ENCODE measurements at places on chromosomes 7 and 10. TPM values are rescaled to one million over a fixed set of nuclear protein-coding genes. Genes with fewer than 3 reads are reported as not detected.

- DNase-seq: no peak
Observed at GRCh38 chr7:114889646-114890285, 32.1 kb upstream of the MDFIC start.

- no peak for DNase-seq
Observed at GRCh38 chr7:24907311-24907886, 72.6 kb downstream of the OSBPL3 start.

The PRF1 gene
- total RNA-seq: 2.6 TPM

GRCh38 chr7:1232103-1232466 lies 587 bp upstream of the UNCX start:
- DNase-seq: no peak

- no peak for DNase-seq
Observed at GRCh38 chr10:19730907-19731217, 85.4 kb upstream of the PLXDC2 start.

The NXPH1 gene
- total RNA-seq: 3.8 TPM

GRCh38 chr10:99444383-99445045 lies 14.1 kb upstream of the GOT1 start:
- no peak for DNase-seq

The ITGB8 gene
- total RNA-seq: 19.0 TPM

- no peak for DNase-seq
Observed at GRCh38 chr10:86316990-86317389, 49.6 kb downstream of the GRID1 start.

The GJD4 gene
- total RNA-seq: not detected

The CASTOR2 gene
- total RNA-seq: 74.2 TPM

DNA sequence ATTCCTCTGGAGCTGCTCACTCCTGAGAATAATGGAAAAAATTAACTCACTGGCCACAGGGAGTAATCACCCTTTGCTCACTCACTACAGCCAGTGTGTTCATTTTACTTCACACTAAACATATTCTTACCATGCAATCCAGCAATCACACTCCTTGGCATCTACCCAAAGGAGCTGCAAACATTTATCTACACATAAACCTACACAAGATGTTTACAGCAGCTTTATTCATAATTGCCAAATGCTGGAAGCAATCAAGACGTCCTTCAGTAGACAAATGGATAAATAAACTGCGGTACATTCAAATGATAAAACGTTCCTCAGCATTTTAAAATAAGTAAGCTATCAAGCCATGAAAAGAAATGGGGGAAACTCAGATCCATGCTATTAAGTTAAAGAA lies 34.2 kb upstream of the POM121L12 start:
- DNase-seq: no peak

The MICALL2 gene
- total RNA-seq: 28.0 TPM

DNA sequence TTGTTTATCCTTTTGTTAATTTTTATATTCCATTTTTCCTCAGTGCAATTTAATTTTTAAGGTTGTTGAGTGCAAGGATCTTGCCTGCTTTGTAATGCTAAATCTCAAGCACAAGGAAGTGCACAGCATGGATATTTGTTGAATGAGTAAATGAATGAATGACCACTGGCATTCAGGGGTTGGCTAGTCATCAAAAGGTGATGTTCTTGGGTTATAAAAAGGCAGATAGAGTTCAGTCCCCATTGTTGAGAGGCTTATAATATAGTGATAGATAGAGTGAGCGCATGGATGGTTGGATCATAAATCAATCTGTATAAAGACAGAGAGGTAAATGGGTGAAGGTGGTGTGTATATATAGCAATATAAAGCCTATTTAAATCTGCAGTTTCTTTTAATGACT lies 193.2 kb upstream of the KLF6 start:
- no peak for DNase-seq

- no peak for DNase-seq
Observed at GRCh38 chr10:103083266-103083976, 109.7 kb downstream of the NT5C2 start.

The SEMA3D gene
- total RNA-seq: 13.6 TPM

- no peak for DNase-seq
Observed at GRCh38 chr7:33719059-33719581, 186.2 kb upstream of the BMPER start.

DNA sequence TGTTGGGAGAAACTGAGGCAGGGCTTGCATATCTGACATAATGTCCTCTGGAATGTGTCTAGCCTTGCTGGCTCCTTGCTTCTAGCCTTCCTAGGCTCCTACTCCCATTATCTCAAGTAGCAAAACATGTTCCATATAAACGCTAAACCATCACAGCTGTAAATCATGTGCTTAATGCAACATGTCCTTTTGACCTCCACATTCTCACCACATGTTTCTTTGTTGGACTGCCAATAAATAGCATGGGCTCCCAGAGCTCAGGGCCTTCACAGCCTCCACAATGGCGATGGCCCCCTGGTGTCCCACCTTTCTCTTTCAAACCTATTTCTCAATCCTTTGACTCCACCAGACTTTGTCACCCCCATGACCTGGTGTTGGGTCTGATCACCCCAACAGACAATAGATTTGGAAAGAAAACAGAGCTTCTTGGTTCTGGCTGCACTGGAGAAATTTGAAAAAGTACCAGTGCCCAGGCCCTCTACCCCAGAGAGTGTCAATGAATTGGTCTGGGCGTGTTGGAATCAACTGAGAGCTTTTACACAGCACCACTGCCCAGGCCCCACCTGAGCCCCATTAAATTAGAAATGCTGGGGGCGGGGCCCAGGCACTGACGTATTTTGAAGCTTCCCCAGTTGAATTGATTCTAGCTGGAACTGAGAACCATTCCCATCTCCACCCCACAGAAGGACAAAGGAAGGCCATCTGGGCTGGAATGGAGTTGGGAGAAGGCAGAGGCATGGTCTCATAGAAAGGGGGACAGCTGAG lies 41.3 kb upstream of the GGCT start:
- DNase-seq: no peak

- no peak for DNase-seq
Observed at GRCh38 chr10:124025660-124026588, 67.5 kb downstream of the CHST15 start.

The SAP25 gene
- total RNA-seq: 8.0 TPM

The ZNF479 gene
- total RNA-seq: not detected

GRCh38 chr7:133682364-133683181 lies 429.7 kb downstream of the EXOC4 start:
- DNase-seq: no peak

The UTF1 gene
- 0.61 TPM for total RNA-seq

The MALRD1 gene
- 0.27 TPM for total RNA-seq

The TBX20 gene
- total RNA-seq: 1.2 TPM

Data from glutamatergic neuron (in vitro differentiated cells).